Left renal pelvis (tissue), 4 donors: ENCODE measurements at places on chromosomes 6 and 20. TPM values are rescaled to one million over a fixed set of nuclear protein-coding genes. Genes with fewer than 3 reads are reported as not detected.

LYRM2 gene
- 52.1 TPM for polyA plus RNA-seq

GRCh38 chr20:21862259-21862946 lies 156.9 kb downstream of the PAX1 start:
- no peak for DNase-seq

- DNase-seq: no peak
Measured at GRCh38 chr6:7136859-7137334, 29.1 kb downstream of the RREB1 start.

DNA sequence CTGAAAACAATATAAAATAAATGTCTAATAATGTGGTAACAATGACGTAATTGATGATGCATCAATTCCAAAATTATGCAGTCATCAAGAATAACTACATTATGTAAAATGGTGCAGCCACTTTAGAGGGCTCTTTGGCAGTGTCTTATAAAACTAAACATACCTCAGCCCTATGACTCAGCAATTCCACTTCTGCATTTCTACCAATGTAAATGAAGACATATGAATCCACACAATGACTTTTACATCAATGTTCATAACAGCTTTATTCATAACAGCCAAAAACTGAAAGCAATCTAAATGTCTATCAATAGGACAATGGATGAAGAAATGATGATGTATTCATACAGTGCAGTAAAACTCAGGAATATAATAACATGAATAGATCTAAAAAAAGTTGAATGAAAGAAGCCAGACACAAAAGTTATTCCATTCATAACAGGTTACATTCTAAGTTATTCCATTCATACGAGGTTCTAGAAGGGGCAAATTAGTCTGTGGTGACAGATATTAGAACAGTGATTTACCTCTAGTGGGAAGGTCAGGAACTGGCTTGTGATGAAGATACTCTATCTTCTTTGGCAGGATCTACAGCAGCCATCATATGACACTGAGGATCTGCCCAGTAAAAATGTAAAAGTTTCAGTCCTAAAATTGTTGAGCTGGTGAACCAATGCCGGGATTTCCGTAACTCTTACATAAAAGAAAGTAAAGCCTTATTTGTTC lies 396.1 kb downstream of the PLCB1 start:
- DNase-seq: no peak

- no peak for DNase-seq
Measured at GRCh38 chr20:59435518-59435917, 135.1 kb downstream of the EDN3 start.

DNA sequence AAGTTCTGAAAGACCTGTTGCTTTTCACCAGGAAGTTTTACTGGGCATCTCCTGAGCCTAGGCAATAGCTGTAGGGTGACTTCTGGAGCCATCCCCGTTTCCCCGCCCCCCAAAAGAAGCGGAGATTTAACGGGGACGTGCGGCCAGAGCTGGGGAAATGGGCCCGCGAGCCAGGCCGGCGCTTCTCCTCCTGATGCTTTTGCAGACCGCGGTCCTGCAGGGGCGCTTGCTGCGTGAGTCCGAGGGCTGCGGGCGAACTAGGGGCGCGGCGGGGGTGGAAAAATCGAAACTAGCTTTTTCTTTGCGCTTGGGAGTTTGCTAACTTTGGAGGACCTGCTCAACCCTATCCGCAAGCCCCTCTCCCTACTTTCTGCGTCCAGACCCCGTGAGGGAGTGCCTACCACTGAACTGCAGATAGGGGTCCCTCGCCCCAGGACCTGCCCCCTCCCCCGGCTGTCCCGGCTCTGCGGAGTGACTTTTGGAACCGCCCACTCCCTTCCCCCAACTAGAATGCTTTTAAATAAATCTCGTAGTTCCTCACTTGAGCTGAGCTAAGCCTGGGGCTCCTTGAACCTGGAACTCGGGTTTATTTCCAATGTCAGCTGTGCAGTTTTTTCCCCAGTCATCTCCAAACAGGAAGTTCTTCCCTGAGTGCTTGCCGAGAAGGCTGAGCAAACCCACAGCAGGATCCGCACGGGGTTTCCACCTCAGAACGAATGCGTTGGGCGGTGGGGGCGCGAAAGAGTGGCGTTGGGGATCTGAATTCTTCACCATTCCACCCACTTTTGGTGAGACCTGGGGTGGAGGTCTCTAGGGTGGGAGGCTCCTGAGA lies at the start of gene HFE:
Gene HFE, plus strand, starts transcription at position 146 of the 832 bp plus-strand sequence. Its CDS starts 12 bp downstream, at position 158.
- DNase-seq: peak; percentile 39

SLC9A8 gene
- 4.5 TPM for polyA plus RNA-seq

DNA sequence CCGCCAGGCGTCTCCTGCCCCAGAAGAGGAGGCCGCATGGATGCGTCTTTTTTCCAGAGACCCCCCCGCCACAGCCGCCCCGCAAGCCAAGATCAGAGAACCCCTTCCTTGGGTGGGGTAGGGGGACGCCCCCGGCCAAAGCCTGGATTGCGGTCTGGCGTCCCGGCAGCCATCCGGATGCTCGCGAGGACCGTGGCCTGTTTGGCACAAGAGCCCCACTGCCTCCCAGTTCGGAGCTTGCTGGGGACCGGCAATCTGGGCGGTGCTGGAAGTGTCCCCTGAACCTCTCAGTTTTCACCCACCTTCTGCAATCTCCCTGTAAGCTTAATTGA lies 924 bp downstream of the FAM162B start:
- DNase-seq: peak; percentile 18

GRCh38 chr6:157054531-157054979 lies 268.8 kb downstream of the TMEM242 start:
- DNase-seq: no peak

BPI gene
- 6.3 TPM for polyA plus RNA-seq

DNA sequence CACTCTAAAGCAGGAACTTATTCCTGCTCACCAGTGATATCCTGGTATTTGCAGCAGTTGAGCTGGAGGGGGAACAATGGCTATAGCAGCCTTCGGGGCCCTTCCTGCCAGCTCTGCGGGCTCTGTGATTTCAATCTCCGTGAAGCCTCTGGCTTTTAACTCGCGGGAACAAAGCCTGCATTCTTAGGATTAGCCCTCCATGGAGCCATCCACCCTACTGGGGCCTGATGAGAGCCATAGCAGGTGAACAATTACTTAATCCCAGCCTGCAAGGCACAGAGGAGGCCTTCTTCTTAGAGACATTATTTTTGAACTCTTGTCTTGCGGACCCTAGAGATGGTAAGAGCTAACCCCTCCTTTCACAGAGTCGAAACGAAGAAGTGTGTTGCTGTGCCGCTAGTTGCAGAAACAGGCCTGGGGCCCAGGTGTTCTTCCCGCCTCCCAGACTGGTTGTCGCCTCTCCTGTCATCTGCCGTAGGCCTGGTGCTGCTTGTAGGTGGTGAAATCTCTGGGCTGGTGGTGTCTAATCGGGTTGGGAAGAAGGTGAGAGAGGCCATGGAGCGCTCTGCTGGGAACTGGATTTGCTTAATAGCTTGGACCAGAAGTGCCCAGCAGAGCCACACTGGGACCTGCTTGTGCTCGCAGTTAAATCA lies 9.7 kb downstream of the GHRH start:
- no peak for DNase-seq

- no peak for DNase-seq
Measured at GRCh38 chr6:11854408-11855165, 76.0 kb upstream of the ADTRP start.

EHMT2 gene
- polyA plus RNA-seq: 99.0 TPM

TNNC2 gene
- 0.47 TPM for polyA plus RNA-seq

DNA sequence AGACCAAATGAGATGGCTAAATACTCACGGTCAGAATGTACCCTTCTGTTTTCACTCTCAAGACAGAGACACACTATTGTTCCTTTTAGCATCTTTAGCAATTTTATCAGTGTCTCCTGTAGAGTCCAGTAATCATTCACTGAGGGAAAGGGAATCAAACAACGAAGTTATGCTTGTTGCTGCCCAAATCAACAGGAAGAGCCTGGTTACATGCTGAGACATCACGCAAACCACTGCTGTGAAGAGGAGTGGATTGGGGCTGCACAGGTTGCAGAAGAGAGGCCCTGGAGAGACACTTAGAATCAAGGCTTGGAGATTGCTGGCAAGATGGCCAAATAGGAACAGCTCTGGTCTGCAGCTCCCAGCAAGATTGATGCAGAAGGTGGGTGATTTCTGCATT lies 40.5 kb upstream of the B3GAT2 start:
- no peak for DNase-seq

TULP1 gene
- polyA plus RNA-seq: 3.5 TPM

DNA sequence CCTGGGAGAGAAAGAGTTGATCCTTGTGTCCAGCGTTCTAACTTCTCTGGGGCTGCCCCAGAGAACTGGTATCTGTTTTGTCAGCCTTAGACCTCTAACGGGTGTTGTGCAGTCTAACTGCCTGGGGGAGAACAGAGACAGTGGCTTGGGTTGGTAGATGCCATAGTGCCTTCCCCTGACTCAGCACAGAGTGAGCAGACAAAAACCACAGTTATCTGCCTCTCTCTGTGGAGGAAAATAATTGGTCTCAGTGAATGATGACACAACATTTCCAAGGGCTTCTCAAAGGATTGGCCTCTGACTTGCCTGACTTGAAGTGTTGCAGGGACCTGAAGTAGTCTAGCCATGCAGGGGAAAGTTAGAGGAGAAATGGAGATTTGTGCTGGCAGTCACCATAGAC lies 226.2 kb upstream of the MAN1A1 start:
- DNase-seq: no peak

GRCh38 chr6:164889980-164890379 lies 419.4 kb downstream of the C6orf118 start:
- DNase-seq: no peak

FOXA2 gene
- 0.07 TPM for polyA plus RNA-seq

LMBRD1 gene
- polyA plus RNA-seq: 185 TPM

- DNase-seq: no peak
Measured at GRCh38 chr6:112560651-112561050, 213.5 kb downstream of the RFPL4B start.

- no peak for DNase-seq
Measured at GRCh38 chr6:68880050-68880813, 245.2 kb downstream of the ADGRB3 start.

PKIB gene
- polyA plus RNA-seq: 1.5 TPM

- no peak for DNase-seq
Measured at GRCh38 chr6:8172530-8172929, 70.2 kb upstream of the EEF1E1 start.

ASCC3 gene
- 26.7 TPM for polyA plus RNA-seq

DNA sequence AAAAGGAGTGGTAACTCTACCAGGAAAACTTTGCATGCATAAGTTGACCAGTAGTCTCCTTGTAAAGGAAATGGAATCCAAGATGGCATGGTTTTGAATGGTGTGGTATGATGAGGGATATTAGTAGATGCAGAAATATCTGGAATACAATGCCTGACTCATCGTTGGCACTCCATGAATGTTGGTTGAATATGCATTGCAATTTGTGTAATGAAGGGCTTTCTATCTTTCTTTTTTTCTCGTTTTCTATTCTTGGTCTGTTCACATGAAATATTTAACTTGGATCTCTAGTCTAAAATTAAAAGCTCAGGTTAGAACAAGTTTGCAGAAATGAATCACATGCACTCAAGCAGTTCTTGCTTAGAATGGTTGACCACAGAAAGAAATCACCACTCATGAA lies 277.3 kb upstream of the PRND start:
- DNase-seq: no peak

- DNase-seq: no peak
Measured at GRCh38 chr6:12961761-12962160, 245.2 kb downstream of the PHACTR1 start.

DNA sequence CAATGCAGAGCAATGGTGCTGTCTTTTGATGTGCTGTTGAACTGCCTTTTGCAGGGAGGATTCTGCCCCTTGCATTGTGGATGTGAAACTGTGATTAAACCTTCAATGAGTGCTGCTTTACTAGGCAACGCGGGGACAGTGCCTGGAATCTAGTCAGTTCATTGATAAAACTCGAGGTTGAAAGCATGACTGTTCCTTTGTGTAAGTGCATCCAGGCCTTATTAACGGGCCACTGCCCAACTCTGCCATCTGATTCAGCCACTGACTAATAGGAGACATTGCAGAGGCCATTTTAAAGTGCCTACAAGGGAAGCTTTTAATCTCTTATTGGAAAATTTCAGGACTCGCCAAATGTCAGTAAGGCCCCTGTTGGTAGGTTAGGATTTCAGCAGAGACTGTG lies 49.3 kb downstream of the SLC35F1 start:
- no peak for DNase-seq

PTCHD4 gene
- polyA plus RNA-seq: 0.31 TPM

DNA sequence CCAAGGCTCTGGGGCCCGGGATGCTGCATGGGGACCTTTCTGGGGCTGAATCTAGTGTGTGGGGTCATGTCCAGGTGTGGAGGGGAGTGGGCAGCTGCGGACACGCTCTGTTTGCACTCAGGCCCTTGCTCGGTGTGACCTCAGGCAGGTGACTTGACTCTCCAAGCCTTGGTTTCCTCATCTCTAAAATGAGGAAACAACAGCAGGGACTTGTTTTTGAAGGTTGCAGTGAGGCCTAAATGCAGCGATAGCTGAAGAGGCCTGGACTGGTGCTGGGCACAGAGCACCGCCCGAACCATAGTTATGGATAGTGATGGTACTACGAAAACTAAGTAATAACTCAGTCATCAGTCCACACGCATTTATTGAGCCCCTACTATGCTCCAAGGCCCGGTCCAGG lies 91.8 kb downstream of the NOL4L start:
- no peak for DNase-seq

RALGAPA2 gene
- 18.6 TPM for polyA plus RNA-seq

GRCh38 chr6:44012078-44012493 lies 115.2 kb downstream of the MRPL14 start:
- no peak for DNase-seq

DUSP22 gene
- polyA plus RNA-seq: 22.2 TPM

BANF2 gene
- polyA plus RNA-seq: not detected

TFEB gene
- polyA plus RNA-seq: 4.5 TPM

GNAS-AS1 gene
- polyA plus RNA-seq: 0.67 TPM

DNA sequence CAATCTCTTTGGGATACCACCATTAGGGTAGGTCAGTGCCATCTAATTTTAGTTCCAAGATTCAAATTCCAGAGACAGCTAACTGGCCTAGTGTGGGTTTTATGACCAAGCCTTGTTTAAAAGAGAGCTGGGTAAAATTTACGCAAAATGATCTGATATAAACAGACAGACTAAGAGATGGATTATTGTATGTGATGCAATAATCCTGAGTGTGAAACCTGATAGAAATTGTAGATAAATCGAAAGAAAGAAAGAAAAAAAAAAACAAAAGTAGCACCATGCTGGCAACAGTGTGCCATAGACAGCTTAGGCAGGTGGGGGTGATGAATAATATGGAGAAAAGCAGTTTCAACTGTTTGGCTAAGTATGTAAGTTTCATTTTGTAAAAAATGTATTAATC lies 2.9 kb downstream of the ZNF184 start:
- DNase-seq: no peak

- DNase-seq: no peak
Measured at GRCh38 chr20:47857187-47857568, 71.9 kb upstream of the SULF2 start.

PHACTR3 gene
- 13.6 TPM for polyA plus RNA-seq

- no peak for DNase-seq
Measured at GRCh38 chr6:64932486-64932885, 774.5 kb downstream of the EYS start.

MUCL3 gene
- polyA plus RNA-seq: 0.03 TPM

GRCh38 chr6:47153404-47153755 lies 111.2 kb upstream of the ADGRF1 start:
- DNase-seq: no peak

MRAP2 gene
- 4.2 TPM for polyA plus RNA-seq
